Sigmoid colon (tissue), 7 donors: ENCODE measurements at places on chromosomes 2 and 18. TPM values are rescaled to one million over a fixed set of nuclear protein-coding genes. Genes with fewer than 3 reads are reported as not detected.

The AFF3 gene
- 18.9 TPM for total RNA-seq

The UGT1A4 gene
- total RNA-seq, result not detected

The DNAJC5G gene
- 1.7 TPM for total RNA-seq

The AQP12A gene
- not detected for total RNA-seq

The NTSR2 gene
- total RNA-seq, result not detected

The KCNJ3 gene
- total RNA-seq, result 0.28 TPM

The CREB1 gene
- total RNA-seq, result 31.3 TPM

The ZC3H15 gene
- total RNA-seq, result 62.7 TPM

The KCNIP3 gene
- 23.8 TPM for total RNA-seq

The VIL1 gene
- total RNA-seq, result not detected

The HMSD gene
- not detected for total RNA-seq

The CNTNAP5 gene
- total RNA-seq, result 2.5 TPM

The SLC4A5 gene
- 5.2 TPM for total RNA-seq

The UGT1A1 gene
- not detected for total RNA-seq

The ABCG8 gene
- total RNA-seq, result not detected

The TRIM43 gene
- total RNA-seq, result not detected

The SANBR gene
- 18.5 TPM for total RNA-seq

The AFG3L2 gene
- total RNA-seq, result 40.3 TPM

The AFTPH gene
- 38.8 TPM for total RNA-seq

The SP140L gene
- total RNA-seq, result 4.3 TPM

The ANKRD30B gene
- 0.36 TPM for total RNA-seq

The VWC2L gene
- not detected for total RNA-seq

The CCDC102B gene
- 10.0 TPM for total RNA-seq

The RNF125 gene
- 1.8 TPM for total RNA-seq

The PPP1R1C gene
- total RNA-seq, result not detected

The HOXD1 gene
- total RNA-seq, result 0.41 TPM

The HTR2B gene
- total RNA-seq, result 13.0 TPM

The MATN3 gene
- total RNA-seq, result 0.82 TPM

The NCKAP1 gene
- 185 TPM for total RNA-seq

The SMAD7 gene
- total RNA-seq, result 22.3 TPM

The ACYP2 gene
- 32.0 TPM for total RNA-seq

The PAX8 gene
- 0.71 TPM for total RNA-seq
